ENCODE measurements at places on chromosomes 1 and 21.

GRCh38 chr1:146036241-146036964 lies 14.9 kb upstream of the HJV start:
- no peak for DNase-seq

GRCh38 chr21:45598109-45598508 lies 45.4 kb upstream of the PCBP3 start:
- DNase-seq = no peak

- no peak for DNase-seq
These were observed 61.0 kb upstream of the C8B start for GRCh38 chr1:57026624-57027354.

DNA sequence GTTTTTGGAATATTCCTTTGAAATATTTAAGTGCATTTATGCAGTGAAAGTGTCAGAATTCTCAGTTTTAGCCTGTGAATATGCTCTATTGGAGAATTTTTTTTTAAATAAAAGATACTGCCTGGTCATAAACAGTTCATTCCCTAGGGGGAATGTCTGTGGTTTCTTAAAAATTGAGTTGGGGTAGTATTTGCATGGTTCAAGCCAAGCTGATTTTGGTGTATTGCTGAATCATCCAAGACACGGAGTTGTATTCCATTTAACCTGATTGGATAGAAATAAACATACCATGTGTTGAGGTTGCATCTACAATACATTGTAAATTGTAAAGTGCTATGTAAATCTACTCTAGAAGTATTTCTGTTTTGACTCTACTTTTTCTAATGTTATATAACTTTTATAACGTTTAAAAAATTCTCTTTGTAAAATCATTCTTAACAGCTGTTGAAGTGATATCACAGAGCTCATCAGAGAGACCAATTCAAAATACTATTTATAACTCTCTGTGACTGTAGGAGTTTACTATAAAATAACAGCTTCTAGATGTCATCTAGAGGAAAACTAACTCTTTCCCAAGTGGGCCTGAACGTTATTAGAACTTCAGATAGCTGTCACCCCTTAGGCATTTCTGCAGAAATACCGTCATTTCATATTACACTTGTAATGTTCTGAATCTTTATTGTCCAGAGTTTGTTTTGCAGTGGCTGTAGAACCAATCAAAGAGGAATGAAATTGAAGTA lies 199.1 kb downstream of the USP25 start:
- no peak for DNase-seq

- DNase-seq = no peak
These were observed 337.8 kb downstream of the HLX start for GRCh38 chr1:221217029-221217428.

GRCh38 chr1:20278692-20279130 lies 12.0 kb upstream of the VWA5B1 start:
- DNase-seq = no peak

DNA sequence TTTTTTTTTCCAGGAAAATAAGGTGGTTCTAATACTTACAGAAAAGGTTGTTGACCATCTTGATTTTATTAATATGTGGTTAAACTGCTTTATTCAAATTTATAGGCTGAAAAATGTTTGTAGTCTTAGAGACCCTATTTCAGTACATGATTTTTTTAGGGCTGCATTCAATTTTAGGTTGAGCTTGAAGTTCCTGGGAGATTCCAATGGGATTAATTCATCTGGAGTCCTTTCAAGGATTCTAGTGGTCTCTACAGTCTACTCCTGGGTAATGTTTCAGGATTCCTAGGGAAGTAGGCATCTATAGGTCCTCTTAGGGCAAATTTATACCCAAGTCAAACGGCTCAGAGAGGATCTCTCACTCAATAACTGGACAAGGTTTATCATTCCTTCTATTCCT lies 126.7 kb downstream of the HMCN1 start:
- no peak for DNase-seq

DNA sequence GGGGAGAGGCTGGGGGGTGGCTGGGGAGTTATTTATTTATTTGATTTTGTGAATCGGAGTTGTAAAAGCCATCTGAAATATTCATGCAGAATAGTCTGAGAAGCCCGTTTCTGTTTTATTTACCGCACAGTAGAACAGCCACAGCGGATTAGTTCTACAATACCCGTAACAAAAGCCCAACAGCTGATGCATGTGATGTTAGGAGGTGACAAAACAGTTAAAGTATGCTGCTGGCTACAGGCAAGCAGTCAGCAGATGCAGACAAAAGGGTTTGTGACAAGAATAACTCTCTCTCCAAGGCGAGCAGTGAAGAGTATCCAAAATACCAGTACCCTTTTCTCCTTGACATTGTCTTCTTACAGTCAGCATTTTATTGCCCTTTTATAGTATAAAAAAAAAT lies 42.0 kb downstream of the PROX1 start:
- DNase-seq = peak; percentile 33

- DNase-seq = no peak
These were observed 101.7 kb downstream of the NEK7 start for GRCh38 chr1:198258491-198258890.

DNA sequence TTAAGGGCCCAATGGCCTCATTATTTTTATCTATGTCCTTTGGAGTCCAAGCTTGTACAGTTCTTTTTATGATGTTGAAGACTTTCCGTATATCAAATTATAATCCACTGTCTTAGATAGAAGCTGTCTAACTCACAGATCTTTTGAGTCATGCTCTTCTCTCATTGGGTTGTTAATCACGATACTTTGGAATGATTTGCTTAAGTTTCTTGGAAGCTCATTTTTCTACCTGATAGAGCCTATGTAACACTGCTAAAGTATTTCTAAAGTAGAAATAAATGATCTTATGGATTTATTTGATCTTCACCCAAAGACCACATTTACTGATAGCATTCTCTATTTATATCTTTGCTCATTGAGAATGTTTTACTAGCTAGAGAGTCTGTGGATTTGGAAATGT lies 1554.1 kb downstream of the PLA2G4A start:
- no peak for DNase-seq

DNA sequence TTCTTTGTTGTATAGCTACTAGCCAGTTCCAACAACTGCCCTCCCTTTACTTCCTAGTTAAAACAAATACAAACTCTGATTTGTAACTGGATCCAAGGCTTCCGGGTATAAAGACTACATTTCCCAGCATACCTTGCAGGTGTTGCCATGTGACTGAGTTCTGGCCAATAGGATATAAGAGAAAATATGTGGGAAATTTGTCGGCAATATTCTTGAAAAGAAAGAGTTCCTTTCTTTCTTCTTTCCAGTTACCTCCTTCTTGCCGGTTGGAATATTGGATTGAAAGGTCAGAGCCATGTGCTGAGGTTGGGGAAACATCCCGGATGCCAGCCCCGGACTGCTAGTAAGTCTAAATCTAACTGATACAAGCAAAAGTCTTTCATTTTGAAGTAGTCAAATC lies 23.0 kb upstream of the ZBTB40 start:
- no peak for DNase-seq

DNA sequence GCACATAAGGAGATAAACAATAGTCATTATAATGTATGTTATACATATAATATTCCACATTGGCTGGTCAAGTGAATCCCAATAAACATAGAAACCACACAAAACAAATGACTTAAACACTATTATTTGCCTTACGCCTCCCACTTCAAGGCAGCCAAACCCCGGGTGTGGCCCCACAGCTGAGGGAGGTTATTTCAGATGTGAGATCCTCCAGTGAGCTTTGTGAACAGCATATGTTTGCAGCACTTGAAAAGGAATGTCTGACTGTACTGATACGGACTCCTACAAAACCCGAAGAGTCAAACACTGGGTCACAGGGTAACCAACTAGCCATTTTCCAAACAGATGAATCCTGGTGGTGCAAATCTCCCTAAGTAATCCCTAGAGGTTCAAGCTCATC lies 27.1 kb upstream of the DISP1 start:
- DNase-seq = no peak

DNA sequence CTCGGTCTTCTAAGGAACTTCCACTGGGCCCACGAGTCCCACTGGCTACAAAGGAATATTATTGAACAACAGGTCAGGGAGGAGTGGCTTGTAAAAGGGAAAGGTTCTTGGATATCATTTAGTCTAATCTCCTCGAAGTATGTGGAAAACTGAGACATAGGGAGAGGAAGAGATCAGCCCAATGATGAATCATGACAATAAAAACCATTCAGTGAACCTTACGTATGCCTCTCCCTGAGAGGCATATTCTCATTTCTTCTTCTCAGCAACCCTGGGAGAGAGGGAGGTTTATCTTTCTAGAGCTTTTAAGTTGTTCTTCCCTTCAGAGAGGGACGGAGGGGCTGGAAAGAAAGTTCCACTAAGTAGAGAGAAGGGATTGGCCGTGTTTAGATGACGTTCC lies 5.3 kb upstream of the MOB3C start:
- no peak for DNase-seq

- no peak for DNase-seq
These were observed 1503.0 kb downstream of the KCNT2 start for GRCh38 chr1:195105281-195105680.

DNA sequence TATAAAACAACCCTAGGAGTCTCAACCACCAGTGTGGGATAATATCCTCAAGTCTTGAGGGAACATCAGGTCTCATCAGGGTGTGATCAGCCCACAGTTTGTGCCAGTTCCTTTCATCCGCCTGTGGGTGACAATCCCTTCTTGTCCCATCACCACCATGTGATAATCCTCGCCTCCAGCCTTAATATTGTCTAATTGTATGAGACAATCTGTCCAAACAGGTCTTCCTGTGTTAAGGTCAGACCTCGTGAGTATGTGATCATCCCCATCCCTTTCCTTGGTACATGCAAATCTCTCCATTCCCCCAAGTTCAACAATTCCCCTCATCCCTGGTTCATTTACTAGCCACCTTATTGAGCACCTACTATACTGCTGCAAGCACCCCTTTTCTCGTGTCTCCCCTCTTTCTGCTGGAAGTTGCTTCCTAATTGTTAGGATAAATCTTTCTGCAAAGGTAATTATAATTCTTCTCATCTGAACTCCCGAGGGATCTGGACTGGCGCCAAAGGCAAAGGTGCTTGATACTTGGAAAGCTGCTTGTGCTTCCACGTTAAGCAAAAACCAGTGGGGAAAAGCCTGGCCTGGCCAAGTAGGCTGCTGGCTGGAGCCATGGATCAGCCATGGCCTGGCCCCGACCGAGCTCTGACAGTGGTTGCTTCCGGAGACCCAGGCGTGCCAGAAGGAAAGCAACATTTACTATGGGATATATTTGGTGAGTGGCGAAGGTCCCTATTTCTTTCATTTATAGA lies 92.5 kb downstream of the RNF220 start:
- no peak for DNase-seq

- no peak for DNase-seq
These were observed 154.2 kb downstream of the ZP4 start for GRCh38 chr1:237736372-237737029.

DNA sequence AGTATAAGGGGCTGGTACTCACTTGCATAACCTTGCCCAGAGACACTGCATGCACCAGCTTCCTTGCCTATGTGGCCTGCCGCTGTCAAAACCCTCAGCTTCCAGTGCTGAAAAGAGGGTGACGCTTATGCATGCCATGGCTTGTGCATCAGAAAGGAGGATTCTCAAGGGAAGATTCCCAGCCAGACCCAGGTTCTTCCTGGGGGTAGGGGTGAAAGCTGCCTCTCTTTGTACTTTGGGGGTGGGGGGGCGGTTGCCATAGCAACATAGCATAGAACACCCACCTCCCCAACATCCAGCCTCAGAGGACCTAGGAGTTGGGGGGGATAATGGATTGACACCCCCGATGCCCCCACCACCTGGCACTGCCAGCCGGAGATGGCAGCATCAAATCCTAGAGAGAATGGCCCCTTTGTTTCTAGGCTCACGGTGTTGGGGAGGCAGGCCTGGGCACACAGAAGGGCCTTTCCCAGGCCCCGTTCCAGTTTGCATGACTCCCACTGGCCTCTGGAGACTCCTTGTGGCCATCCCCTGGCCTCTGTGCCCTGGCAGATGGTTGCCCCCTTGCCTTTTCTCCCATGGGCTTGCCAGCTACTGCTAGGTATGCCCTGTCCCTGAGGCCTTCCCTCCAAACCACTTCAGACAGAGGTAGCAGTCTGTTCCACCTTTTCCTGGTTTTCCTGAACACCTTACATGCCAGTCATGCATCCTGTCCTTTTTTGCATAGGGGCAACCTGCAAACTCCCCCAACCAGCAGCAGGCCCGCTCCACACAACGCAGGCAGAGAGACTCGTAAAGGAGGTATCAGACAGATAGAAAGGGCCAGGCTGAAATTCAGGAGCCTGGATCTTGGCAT lies 44.6 kb downstream of the RHBG start:
- DNase-seq = peak; percentile 90

DNA sequence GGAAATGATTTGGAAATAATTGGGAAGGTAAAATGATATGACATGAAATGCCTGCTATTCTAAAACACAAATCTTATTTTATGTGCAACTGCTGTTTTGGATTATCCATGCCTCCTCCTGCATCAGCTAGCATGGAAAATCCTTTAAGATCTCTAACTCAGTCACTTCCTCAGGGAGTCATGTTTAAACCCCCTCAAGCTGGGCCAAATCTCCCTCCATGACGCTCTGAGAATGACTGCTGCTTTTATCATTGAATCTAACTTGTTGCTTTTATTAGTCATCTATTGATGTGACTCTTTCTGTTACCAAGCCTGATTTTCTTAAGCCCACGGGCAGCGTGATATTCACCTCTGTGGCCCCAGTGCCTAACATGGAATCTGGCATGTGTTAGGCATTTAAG lies 324.8 kb downstream of the DISC1 start:
- DNase-seq = no peak

- DNase-seq = no peak
These were observed 64.3 kb downstream of the DMRTA2 start for GRCh38 chr1:50358962-50359361.

DNA sequence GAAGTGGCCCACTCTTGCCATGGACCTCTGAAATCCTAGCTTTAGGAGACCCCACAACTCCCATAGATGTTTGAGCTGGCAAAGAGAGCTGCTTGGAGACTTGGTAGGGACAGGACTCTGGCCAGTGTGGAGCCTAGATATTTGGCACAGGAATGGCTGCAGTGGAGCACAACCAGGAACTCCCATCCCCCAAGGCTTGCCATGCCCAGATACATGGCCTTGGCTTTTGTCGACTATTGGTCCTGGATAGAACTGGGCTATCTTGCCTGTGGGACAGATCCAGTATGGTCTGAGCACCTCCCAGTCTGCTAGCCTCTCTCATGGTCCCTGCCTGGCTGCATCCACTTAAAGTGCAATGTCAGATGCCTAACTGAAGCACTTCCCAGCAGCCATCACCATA lies 7.8 kb upstream of the GBP2 start:
- no peak for DNase-seq

- DNase-seq = no peak
These were observed 172.4 kb downstream of the NFIA start for GRCh38 chr1:61254634-61255357.

GRCh38 chr1:153536671-153537375 lies 1.0 kb upstream of the S100A6 start:
- DNase-seq = no peak

- DNase-seq = no peak
These were observed 21.8 kb upstream of the PDC start for GRCh38 chr1:186482661-186483255.

GRCh38 chr1:63772876-63773275 lies 941 bp upstream of the ROR1 start:
- no peak for DNase-seq

GRCh38 chr1:160005070-160005469 lies 26.7 kb downstream of the PIGM start:
- no peak for DNase-seq

- no peak for DNase-seq
These were observed 20.8 kb upstream of the FAM3B start for GRCh38 chr21:41295721-41296254.

Measured in amygdala (tissue), 56 donors.